ENCODE measurements at places on chromosomes 12 and 14.
A peak's percentile ranks its signal among the peaks of the same experiment; 100 is the strongest.

DNA sequence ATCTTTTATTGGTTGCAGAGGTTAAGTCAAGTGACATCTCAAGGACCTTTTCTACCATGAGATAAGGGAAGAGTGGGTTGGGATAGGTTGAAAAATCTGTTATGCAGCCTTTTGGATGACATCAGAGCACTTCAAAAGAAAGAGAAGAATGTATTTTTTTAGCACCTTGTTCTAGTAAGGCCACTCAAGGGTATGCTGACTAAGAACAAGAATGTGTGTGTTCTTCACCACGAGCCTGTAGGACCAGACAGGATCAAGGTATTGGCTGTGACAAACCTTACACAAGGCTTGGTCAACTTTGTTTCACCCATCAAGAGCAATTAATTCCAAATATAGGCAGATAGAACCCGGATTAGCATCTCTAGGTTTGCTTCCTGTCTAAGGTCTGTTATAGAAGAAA lies 142.5 kb downstream of the SAMD4A start:
- DNase-seq = no peak

GRCh38 chr14:89384023-89384422 lies 33.0 kb downstream of the FOXN3 start:
- no peak for DNase-seq

- DNase-seq = no peak
These were observed 154.2 kb upstream of the PARP11 start for GRCh38 chr12:4027412-4027811.

DNA sequence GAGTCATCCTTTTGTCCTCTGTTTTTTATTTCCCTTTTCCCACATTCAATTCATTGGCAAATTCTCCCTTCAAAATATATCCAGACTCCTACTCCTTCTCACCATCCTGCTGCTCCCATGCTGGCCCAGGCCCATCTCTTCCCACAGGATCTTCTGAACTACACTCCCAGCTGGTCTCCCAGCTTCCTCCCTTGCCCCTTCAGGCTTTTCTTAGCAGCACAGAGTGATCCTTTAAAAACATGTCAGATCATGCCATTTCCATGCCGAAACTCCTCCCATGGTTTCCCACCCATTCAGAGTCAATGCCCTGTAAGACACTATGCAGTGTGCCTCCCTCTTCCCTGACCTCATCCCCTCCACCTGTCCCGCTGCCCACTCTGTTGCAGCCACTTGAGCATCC lies 2.4 kb upstream of the KRT84 start:
- peak; percentile 33 for DNase-seq

DNA sequence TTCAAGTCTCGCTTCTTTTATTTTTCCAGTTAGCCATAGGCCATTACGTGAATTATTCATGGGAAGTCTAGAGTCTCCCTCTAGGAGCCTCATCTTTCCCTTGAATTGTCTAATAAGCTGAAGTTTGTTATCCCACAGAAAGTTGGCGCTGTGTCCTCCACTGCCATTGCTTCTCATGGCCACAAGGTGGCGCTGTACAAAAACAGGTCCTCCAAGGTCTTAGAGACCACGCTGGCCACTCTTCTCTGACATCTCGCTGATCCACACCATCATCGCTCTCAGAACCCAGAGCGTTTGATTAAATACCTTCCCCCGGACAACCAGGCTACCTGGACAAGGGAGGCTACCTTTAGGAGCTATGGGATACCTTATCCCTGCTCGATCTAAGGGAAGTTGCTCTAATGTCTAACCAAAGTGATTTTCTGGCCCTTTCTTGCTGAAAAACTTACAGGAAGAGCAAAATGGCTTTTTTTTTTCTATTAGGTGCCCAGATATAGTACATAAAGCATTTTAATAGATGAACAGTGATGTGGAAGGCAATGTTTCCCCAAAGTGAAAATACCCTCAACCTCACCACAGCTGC lies 110.0 kb downstream of the CCDC60 start:
- no peak for DNase-seq

DNA sequence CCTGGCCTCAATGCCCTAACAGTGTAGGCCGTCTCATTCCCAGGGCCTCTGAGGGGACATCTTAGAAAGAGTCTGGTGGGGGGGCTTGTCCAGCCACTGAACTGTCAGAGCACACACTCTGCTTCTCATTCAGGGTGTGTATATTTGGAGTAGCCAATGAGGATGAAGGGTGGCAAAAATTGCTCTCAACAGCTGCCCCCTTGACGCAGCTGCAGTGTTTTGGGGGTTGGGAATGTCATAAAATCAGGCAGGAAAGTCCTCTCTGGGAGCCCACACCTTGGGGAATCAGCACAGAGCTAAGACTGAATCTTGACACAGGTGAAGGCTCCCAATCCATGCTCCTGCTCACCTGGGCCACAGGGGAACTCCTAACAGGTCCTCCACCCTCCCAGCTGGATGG lies 1.5 kb downstream of the RASAL1 start:
- DNase-seq = no peak

- no peak for DNase-seq
These were observed at the start of gene HPD for GRCh38 chr12:121858662-121859572. HPD (minus strand) TSS chr12:121858859; CDS start chr12:121858823, 36 bp downstream.

DNA sequence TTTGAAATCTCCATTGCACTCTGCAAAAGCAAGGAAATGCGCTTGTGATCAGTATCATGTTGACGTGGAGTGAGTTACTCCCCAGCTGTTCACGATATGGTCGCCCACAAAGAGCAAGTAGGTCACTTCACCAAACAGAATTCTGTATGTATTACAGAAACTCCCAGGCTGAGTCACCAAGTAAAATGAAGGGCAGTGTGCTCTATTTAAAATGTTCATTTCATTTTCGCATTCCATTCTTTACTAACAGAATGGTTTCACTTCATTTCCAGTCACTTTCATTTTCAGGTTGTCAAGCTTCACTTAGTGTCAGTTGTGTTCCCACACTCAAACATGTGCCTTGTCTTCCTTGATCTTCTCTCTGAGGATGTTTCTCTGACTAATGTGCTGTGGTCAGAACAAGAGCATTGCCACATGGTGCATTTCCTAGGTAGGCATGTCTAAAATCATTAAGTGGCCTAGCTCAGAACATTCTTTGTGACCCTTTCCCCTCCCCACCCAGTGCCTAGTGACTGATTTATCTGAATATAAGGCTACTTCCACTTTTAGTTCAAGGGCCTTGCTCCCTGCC lies 391.2 kb downstream of the RAD51B start:
- no peak for DNase-seq

DNA sequence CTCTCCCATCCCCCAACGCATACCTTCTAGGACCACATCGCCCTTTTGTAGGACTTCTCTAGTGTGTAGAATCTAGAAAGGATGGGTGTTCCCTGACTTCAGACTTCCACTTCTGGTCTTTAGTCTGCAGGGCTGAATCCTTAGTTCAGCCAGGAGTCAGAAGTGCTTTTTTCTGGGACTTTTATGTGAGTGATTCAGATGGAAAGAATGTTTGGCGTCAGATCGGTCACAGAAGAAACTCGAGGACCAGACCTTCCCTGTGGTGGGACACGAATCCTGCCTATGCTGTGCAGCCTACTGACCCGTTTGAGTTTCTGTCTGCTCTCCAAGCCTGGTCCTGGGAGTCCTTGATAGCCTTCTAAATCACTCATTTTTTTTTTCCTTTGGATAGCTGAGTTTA lies 165.4 kb upstream of the SSTR1 start:
- no peak for DNase-seq

GRCh38 chr12:92208613-92209121 lies 63.0 kb upstream of the BTG1 start:
- no peak for DNase-seq

GRCh38 chr12:57341275-57341990 lies 89.4 kb downstream of the R3HDM2 start:
- peak; percentile 22 for DNase-seq

GRCh38 chr12:64392221-64392620 lies 1.7 kb upstream of the C12orf56 start:
- no peak for DNase-seq

GRCh38 chr14:91218014-91218413 lies 26.5 kb downstream of the GPR68 start:
- no peak for DNase-seq

DNA sequence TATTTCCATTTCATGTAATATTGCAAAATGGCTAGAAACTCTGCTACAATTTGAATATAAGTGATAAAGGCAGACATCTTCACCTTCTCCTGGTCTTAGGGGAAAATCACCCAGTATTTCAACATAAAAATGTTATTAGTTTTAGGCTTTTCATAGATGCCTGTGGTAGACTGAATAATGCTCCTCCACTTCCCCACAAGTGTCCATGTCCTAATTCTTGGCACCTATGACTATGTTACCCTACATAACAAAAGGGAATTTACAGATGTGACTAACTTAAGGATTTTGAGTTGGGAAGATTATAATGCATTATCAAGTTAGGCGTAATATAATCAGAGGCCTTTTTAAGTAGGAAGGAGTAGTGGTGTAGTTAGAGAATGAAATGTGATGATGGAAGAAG lies 196.4 kb downstream of the TMTC3 start:
- no peak for DNase-seq

GRCh38 chr12:66688846-66689439 lies 10.1 kb upstream of the GRIP1 start:
- DNase-seq = peak; percentile 0

GRCh38 chr14:91606851-91607250 lies 96.7 kb upstream of the PPP4R3A start:
- DNase-seq = no peak

DNA sequence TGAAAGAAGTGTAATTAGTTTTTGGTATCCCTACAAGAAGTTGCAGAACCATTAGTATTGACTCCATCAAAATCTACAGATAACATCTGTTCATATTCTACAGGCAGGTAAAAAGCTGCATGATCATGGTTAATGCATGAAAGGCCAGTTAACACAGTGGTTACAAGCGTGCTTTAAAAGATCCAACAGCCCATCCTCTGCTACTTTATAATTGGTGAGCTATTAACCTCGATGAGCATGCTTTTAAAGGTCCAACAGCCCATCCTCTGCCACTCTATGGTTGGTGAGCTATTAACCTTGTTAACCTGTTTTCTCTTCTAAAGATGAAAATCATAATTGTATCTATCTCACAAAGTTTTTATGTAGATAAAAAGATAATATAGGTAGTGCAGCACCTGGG lies 289.3 kb downstream of the DUSP6 start:
- DNase-seq = no peak

- peak; percentile 40 for DNase-seq
These were observed at the start of gene KIF5A for GRCh38 chr12:57549909-57550640. KIF5A (plus strand) TSS chr12:57550044; CDS start chr12:57550272, 228 bp downstream.

DNA sequence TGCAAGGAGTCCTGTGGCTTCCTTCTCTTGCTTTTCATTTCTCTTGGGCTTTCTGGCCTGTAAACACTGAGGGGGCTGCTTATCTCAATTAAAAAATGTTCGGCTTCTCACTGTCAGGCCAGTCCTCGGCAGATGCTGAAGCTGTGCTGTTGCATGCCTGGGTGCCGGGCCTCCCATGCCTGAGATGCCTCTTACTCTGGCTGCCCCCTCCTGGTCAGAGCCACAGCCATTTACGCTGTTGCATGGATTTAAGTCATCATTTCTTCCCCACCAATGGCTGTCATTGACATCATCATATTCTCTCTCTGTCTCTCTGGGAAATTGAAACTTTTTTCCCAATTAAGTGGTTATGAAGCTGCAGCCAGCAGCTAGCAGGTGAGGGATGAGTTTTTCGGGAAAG lies 53.7 kb downstream of the FOXN4 start:
- no peak for DNase-seq

- no peak for DNase-seq
These were observed 70.1 kb upstream of the HOXC13 start for GRCh38 chr12:53868511-53868986.

DNA sequence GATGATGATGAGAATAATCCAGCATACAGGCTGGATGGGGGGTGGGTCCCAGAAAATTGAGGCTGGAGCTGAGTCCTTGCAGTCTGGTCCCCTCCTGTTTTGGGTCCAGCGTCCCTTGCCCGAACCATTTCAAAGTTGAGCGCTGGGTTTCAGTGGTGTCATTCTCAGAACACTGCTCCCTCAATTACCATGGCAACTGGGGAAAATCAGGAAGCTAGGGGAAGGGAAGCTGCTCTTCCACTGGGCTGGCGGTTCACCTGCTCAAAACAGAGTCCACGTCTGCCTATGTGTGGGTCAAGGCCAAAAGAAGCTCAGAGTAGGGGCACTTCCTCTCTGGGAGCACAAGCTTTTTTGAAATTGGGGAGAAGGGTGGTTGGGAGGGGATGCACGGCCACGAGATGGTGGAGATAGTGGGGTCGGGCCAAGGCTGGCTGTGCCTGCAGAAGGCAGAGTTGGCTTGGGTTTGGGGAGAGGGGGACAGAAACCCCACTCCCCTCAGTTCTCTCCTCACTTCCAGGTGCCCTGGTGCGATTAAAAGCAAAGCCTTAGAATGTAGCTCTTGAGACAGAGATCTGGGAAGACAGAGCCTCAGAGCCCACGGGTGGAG lies 1.7 kb upstream of the NOS1 start:
- no peak for DNase-seq
